KG1 (cell line): ENCODE measurements at places on chromosomes 11 and 22.
A peak's percentile ranks its signal among the peaks of the same experiment; 100 is the strongest.

DNA sequence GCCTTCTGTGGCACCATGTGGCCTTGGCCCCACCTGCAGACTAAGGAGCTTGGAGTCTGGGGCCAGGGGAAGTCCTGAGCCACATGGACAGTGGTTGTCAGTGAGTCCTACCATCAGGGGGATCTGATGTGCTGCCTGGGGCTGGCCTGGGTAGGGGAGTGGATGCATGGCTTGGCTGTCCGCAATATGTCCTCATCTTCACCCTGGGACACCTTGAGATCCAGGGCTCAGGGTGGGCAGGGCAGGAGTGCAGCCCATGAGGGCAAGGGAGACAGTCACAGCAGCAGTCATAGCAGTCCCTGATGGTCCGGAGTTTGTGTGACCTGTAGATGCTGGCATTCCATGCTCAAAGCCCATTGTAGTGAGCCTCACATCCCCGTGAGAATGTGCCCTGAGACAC, 256.8 kb upstream of the B3GAT1 start:
- no peak for DNase-seq

DNA sequence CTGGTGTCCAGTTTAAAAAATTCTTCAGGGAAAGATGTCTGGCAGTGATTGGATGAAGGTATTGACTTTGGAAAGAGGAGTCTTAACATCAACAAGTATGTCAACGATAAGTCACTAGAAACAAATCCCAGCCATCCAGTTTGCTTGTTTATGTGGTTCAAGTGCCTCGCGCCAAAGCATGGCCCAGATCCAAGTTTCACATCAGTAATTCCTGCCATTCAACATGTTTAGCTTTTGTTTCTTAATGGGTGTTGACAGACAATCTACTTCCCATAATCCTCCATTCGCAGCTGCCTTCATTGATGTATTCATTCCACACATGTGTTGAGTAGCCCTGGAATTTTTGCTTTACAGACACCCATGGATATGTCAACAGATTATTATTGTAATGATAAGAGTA, 77.8 kb downstream of the UBASH3B start:
- no peak for DNase-seq

- DNase-seq = no peak
Observed at GRCh38 chr11:2267851-2268728, 2.3 kb downstream of the ASCL2 start.

GRCh38 chr11:98725471-98725870, 295.3 kb upstream of the CNTN5 start:
- no peak for DNase-seq

DNA sequence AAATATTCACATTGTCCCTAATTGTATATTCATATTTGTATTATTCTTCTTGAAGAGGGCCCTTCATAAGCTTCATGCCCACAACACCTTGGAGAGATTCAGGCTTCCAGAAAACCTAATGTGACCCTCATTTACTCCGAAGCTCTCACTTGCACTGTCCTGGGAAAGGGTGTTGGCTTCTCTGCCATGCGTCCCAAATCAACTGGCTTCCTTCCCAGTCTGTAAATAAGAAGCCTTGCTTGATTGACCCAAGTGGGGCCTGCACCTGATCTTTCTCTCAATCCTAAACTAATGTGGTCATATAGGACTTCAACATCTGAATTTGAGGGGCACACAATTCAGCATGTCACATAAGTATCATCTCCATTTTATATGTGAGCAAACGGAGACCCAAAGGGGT, 40.5 kb upstream of the ZBTB16 start:
- no peak for DNase-seq

GRCh38 chr11:57490456-57491248, 24.9 kb downstream of the SLC43A1 start:
- DNase-seq = no peak

DNA sequence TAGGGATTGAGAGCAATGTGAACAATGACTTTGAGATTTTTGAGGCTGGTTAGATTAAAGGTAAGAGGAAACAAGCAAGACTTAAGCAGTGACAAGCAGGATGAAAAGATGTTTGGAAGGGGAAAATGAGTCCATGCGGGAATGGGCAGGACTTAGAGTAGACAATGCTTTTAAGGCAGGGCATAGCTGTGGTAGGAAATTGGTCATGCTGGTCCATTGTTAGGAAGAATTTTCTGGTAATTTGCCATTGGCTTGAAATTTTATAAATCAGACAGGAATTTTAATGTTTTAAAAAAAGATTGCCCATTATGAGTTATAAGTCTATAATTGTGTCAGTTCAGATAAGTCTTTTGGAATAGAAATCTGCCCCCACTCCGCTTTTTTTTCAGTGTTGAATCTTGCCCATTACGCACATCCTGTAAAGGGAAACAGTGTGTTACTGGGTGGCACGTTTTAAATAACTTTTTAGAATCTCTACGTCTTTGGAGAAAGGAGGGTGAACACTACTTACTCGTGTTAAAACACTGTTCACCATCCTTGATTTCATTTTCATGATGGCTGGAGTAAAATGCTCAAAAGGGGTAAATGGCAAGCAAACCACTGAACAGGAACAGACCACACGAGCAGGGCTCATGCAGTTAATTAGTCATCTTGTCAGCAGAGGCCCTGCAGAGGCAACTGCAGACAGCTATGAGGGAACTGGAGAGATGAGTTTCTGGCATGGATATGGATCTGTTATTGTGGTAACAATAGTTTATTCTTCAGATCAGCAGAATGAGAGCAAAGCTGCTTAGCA, 25.0 kb downstream of the SWAP70 start:
- DNase-seq = peak; percentile 39

DNA sequence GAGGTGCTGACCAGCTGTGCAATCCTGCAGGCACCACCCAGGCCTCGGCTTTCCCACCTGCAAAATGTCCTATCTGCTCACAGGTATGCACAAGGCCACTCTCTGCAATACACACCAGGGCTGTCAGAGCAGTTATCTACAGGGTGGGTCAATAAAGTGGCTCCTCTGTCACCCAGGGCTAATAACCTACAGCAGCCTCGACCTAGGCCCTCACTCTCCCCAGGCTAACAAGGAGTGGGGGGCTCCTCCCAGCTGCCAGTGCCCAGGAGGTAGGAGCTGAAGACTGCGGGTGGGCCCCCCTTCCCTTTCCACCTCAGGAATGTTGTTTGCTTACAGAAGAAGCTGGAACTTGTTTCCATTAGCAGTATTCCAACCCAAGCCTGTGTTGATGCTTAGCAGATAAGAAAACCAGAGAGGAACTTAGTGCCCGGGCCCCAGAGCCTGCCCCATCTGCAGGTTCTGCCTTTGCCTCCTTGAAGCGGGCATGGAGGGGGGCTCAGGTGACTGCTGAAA, 26.8 kb downstream of the MYH9 start:
- no peak for DNase-seq

DNA sequence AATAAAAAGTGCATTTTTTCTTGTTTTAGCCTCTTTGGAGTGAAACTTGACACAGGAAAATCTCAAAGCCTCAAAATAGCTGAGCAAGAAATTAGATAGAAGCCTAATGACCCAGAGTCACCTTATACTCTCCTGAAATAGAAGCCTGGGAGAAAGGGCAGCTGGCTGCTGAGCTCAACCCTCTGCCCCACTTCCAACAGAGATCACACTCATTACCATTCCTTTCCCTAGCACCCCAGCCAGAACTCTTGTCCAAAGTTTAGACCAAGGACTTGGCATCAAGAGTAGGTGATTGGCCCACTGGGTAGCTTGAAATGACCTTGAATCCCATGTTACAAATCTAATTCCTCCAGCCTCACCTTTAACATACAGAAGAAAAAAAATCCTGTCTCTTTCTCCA, 62.7 kb upstream of the AMOTL1 start:
- DNase-seq = no peak

DNA sequence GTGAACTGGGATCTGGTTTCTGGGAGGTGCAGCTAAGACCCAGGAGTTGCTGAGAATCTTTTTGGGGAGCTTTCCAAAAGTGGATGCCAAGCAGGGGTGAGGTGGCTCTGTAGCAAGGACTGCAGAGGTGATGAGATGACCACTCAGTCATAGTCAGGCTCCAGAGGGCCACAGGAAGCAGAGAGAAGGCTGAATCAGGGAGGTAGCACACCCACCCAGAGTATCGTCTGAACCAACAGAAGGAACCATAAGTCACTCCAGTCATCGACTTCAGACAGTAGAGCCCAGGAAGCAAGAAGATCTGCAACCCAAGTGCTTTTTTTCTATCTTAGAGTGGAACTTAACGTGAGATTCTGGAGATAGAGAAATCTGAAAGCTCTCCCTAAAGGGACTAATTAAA, 335.7 kb upstream of the MPPED2 start:
- DNase-seq = no peak

DNA sequence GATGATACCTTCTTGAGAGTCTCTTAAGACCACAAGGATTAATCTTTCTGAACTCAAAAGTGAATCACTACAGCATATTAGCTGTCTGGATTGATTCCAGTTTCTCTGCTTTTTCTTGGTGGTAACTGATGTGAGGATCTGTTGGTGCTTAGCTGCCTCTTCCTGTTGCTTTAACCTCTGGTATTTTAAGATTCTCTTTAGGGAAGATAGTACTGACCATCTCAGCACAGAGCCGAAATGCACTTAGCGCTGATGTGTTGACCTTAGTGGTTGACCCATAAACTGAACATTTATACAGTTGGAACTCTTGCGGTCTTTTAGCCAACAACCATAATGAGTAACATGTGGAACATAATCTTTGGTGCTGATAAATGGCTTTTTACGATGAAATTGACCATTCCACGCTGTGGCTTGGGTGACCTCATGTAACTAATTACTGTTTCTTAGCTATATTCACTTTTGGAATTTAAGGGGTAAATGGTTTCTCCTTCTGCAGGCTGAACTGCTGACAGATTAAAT, 33.7 kb downstream of the APLP2 start:
- no peak for DNase-seq

DNA sequence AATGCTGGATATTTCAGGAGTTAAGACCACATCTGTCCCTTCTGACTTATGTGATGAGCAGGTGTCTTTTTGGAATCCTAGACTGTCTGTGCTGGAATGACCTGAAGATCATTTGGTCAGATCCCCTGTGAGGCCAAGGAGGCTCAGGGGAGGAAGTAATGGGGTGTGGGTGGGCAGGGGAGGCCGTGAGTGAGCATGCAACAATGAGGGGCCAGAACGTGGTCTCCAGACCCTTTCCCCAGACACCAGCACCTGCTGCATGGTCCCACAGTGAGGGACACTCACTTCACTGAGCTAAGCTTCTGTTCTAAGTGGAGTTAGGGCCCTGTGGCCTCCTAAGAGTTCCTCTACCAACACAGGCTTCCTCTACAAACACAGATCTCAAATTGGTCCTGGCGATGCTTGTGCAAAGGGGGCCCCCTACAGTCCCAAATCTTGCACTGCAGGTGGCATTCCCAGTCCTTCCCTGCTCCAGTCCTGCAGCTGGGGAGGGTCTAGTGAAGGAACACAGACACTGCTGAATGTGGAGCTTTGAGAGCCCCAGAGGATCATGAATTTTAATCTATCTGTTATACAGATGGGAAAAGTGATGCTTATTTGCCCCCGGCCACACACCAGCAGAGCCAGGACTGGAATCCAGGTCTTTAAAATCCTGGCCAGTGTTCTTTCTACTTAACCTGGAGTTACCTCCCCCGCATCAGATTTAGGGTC, 7.4 kb downstream of the USP2 start:
- DNase-seq = no peak

DNA sequence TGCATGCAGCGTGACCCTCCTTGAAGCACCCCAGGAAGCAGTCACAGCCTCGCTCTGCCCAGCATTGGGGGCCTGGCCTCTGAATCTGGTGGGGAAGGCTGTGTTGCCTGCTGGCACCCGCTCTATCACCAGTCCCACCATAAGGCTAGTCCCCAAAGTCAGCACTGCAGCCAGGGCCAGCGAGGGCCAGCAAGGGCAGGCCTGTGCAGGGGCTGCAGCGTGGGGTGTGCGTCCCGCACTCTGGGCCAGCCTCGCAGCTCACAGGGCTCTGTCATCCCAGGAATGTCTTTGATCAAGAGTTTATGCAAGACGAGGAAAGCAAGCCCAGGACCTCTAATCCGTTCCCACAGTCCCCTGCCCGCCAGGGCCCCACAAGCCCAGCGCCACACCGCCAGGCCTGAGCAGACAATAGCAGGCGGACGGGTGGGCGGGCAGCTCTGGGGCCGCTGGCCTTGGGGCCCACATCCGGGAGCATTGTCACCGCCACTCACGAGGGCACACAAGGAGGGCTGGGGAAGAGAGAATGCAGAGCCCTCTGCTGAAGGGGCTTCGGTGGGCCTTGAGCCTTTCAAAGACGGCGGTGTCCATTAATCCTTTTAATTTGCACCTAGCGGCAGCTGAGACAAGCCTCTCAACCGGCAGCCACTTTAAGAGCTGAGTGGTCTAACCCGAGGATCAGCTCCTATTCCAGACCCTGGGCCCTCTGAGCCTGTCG, 17.1 kb downstream of the LTO1 start:
- no peak for DNase-seq

DNA sequence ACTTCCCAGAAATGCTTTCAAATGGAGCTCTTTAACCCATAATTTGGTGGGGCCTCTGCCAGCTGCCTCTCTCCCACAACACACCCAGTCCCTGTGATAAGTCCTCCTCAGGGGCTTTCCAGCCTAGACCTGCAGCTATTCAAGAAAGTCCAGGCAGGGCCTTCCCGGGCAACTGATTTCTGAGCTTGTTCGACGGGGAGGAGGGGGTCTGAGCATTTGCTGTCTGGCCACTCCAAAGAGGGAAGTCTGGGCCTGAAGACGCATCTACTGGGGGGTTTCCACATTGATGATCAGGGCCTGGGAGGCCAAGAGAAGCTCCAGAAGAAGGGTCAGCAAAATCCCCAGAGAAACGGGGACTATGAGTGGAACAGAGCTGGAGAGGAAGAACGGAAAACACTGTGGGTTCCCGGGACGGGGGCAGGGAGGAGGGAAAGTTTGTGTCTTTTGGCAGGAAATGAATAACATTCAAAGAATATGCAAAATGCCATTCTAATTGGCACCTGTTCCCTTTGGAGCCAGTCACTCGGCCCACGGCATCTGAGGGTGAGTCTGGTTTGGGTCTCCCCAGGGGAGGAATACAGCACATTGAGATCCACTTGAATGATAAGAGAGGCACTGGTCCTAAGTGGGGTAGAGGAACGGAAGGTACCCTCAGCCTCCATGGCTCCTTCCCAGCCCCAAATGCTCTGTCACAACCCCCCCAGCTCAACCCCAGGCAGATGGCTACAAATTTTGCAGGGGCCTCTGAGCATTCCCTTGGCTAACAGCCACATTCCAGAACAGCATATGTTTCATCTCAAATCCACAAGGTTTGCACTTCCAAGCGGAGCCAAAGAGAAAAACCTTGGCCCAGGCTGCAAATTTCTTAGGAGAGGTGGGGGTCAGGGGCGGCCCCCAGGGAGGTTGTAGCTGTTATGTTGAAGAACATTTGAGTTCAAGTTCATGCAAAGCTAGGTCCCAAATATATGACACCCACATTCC, 72.0 kb downstream of the RPUSD4 start:
- no peak for DNase-seq

- no peak for DNase-seq
Observed at GRCh38 chr11:106063009-106063408, 14.1 kb downstream of the KBTBD3 start.

DNA sequence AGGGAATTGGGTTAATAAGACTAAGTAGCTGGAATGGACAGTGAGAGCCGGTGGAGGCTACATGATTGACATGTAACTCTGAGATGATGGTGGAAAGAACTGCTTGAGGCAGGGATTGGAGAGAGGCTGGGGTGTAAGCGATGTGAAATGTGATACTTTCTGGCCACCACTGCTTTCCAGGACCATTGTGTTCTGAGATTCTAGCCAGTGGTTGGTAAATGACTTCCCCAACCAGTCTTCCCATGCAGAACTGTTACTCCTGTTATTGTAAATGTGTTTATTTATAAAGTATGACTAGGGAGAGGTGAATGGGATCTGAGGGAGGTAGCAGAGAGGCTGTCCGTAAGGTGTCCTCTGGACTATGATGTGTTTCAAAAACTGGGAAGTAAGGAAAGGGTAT, 18.1 kb downstream of the EXT2 start:
- no peak for DNase-seq

- no peak for DNase-seq
Observed at GRCh38 chr11:117978991-117979390, 7.2 kb upstream of the IL10RA start.
